ENCODE measurements at places on chromosomes 5 and 9. TPM values are rescaled to one million over a fixed set of nuclear protein-coding genes. Genes with fewer than 3 reads are reported as not detected.
A peak's percentile ranks its signal among the peaks of the same experiment; 100 is the strongest.

PHF2 gene
- total RNA-seq: 35.7 TPM

BAG1 gene
- total RNA-seq: 108 TPM

C5orf47 gene
- total RNA-seq: not detected

TJP2 gene
- 121 TPM for total RNA-seq

GABBR2 gene
- total RNA-seq: not detected

PCDHB4 gene
- 5.1 TPM for total RNA-seq

PCSK1 gene
- total RNA-seq: 0.11 TPM

CCIN gene
- 0.50 TPM for total RNA-seq

ACOT12 gene
- total RNA-seq: not detected

MARCHF11 gene
- not detected for total RNA-seq

DNA sequence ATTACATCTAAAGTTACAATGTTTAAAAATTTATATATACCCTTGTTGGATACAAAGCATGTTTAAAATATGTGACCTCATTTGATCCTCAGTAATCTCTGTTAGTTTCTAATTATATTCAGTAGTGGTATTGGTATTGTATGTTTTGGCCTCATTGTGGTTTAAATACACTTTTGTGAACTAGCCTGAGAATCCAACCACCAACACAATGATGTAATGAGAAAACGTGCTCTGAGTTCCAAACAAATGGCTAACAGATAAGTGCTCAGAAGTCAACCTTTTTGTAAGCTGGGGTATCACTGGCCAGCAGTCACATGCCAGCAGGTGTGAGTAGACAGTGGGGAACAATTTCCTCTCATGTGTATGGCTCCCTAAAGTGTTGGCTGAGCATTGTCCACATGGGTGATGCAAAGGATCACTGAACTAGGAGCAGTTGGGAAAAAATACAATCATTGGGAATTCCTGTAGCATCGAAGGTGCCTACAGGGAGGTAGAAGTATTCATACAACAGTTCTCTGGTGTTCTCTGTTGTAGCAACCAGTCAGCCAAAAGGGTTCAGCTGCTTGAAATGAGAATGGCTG is 56.1 kb downstream of the DOCK8 start:
- no peak overlapping the region for H3K27ac ChIP-seq
- H3K36me3 ChIP-seq: peaks cover 14% of the 10 kb centered on the region
- H3K27me3 ChIP-seq: no peaks in the 10 kb centered on the region
- no peak overlapping the region for H3K4me3 ChIP-seq
- DNase-seq: no peak
- H3K4me1 ChIP-seq: peaks cover 20% of the 10 kb centered on the region

GRCh38 chr9:28926306-28926705 is 1353.0 kb upstream of the C9orf72 start:
- H3K4me1 ChIP-seq: no peaks in the 10 kb centered on the region
- no peak for DNase-seq
- H3K4me3 ChIP-seq: no peak overlapping the region
- no peak overlapping the region for H3K27ac ChIP-seq
- no peaks in the 10 kb centered on the region for H3K36me3 ChIP-seq

- no peaks in the 10 kb centered on the region for H3K36me3 ChIP-seq
- H3K4me1 ChIP-seq: no peaks in the 10 kb centered on the region
- H3K27ac ChIP-seq: no peak overlapping the region
- H3K4me3 ChIP-seq: no peak overlapping the region
- no peaks in the 10 kb centered on the region for H3K27me3 ChIP-seq
- no peak for DNase-seq
Observed at GRCh38 chr5:29524227-29524626, 1669.3 kb upstream of the CDH6 start.

DNA sequence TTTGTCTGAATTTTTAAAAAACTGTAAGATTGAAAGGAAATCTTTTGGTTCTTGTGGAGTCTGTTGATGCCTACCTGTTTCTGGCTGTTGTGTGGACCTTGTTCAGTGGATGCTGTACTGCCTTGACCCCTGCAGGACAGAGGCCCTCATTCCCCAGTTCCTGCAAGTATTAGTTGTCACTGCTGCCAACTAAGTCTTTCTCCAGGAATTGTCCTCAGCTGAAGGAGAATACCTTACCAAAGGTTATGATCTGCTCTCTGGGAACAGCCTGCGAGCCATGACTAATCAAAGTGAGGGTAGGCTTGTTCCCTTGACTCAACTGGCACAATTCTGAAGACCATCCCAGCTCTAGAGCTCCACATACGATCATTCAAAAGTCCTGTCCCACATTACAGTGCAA is 145.3 kb upstream of the FST start:
- no peak overlapping the region for H3K4me3 ChIP-seq
- DNase-seq: no peak
- H3K27ac ChIP-seq: no peak overlapping the region
- no peaks in the 10 kb centered on the region for H3K27me3 ChIP-seq

- no peak overlapping the region for H3K4me3 ChIP-seq
- no peaks in the 10 kb centered on the region for H3K4me1 ChIP-seq
- H3K27me3 ChIP-seq: no peaks in the 10 kb centered on the region
- H3K27ac ChIP-seq: no peak overlapping the region
- H3K36me3 ChIP-seq: no peaks in the 10 kb centered on the region
Observed at GRCh38 chr5:175321927-175322532, 122.0 kb downstream of the DRD1 start.

DNA sequence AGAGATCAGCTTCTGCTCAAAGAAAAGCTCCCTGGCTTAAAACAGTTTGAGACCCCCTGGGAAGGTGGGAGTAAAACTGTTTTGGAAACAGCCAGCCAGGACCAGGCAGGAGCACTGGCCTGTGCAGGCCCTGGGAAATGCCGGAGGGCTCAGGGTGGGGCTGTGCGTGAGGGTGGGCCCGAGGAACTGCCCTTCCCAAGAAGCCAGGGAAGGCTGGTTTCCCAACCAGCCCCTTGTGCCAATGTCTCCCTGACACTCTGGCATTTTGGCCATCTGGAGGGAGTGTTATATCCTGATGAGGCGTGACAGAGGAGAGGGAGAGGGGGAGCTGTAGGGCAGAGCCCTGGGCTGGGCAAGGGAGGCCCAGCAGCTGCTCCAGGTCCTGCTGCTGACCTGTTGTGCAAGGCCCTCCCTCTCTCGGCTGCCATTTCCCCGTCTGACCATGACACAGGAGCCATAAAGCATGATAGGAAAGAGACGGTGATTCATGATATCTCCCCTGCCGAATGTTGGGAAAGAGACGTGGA is 16.1 kb downstream of the OLFML2A start:
- peaks cover 8% of the 10 kb centered on the region for H3K36me3 ChIP-seq
- no peaks in the 10 kb centered on the region for H3K27me3 ChIP-seq
- H3K4me1 ChIP-seq: peaks cover 49% of the 10 kb centered on the region
- H3K4me3 ChIP-seq: no peak overlapping the region
- DNase-seq: no peak

DNA sequence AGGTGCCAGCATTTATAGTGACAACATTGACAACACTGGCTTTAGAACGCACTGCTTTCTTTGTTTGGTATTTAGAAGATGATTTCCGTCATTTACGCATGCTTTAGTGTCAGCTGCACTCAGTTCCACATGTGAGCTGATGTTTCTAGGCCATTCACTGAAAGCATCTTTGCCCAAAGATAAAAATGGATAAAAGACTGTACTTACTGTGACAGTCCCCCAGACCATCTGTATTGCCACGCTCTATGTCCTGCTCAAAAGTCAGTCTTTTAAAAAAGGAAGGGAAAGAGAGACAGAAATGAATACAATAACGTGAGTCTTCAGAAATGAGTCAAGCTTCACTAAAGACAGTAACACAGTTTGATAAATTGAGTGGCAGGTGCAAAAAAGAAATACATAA is 99.3 kb downstream of the SEMA6A start:
- no peaks in the 10 kb centered on the region for H3K27me3 ChIP-seq
- no peak overlapping the region for H3K4me3 ChIP-seq
- H3K4me1 ChIP-seq: no peaks in the 10 kb centered on the region
- H3K27ac ChIP-seq: no peak overlapping the region
- peaks cover 5% of the 10 kb centered on the region for H3K36me3 ChIP-seq

DNA sequence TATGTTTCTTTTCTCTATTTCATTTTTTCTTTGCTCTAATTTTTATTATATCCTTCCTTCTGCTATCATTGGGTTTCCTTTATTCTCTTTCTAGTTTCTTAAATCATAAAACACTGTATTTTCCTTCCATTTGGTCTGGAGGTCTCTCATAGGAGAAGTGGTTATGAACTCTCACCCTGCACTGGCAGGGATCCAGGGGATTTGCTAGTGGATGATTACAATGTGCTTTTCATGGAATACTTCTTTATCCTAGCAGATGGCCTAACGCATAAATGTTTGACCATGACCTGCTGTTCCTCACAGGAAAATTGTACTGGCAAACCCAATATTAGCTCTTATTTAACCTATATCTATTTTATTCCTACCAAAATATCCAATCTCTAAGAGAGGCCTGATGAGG is 31.5 kb upstream of the SGCD start:
- H3K4me3 ChIP-seq: no peak overlapping the region
- H3K36me3 ChIP-seq: no peaks in the 10 kb centered on the region
- H3K27me3 ChIP-seq: no peaks in the 10 kb centered on the region
- H3K4me1 ChIP-seq: no peaks in the 10 kb centered on the region
- no peak overlapping the region for H3K27ac ChIP-seq

DNA sequence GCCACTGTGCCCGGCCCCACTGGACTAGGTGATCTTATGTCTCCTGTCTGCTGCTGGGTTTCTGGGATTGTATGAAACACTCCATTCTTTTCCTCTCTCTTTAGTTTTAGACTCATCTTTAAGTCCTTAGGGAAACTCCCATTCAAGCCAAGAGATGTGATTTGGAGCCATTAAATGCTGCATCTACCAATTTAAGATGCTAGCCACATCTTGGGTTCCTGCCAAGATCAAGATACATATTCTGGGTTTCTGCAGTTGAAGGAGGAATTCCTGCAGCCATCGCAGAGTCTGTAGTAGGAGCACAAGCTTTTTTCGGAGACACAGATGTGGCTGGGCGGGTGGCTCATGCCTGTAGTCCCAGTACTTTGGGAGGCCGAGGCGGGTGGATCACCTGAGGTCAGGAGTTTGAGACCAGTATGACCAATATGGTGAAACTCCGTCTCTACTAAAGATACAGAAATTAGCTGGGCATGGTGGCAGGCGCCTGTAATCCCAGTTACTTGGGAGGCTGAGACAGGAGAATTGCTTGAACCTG is 23.2 kb downstream of the STXBP1 start:
- no peak overlapping the region for H3K27ac ChIP-seq
- no peaks in the 10 kb centered on the region for H3K36me3 ChIP-seq
- H3K27me3 ChIP-seq: no peaks in the 10 kb centered on the region
- peaks cover 17% of the 10 kb centered on the region for H3K4me1 ChIP-seq
- no peak for DNase-seq

DNA sequence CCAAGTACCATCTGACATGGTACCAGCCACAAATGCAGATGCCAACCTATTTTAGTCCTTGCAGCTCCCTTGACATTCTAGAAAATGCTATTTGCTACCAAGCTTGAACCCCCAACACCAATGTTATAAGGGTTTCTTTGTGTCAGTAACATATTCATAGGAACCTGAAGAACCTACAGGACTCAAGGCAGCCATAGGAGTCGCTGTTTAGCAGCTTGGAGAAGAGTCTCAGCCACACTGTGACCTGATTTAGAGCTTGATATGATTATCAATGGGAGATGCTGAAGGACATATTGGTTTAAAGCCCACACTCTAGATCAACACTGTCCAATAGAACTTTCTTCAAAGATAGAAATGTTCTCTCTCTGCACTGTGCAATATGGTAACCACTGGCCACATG is 6.4 kb upstream of the ZFR start:
- no peak overlapping the region for H3K4me3 ChIP-seq
- no peaks in the 10 kb centered on the region for H3K4me1 ChIP-seq
- no peak overlapping the region for H3K27ac ChIP-seq
- no peaks in the 10 kb centered on the region for H3K27me3 ChIP-seq

- H3K4me3 ChIP-seq: no peak overlapping the region
Observed at GRCh38 chr9:86116425-86116824, 17.1 kb upstream of the GOLM1 start.

DNA sequence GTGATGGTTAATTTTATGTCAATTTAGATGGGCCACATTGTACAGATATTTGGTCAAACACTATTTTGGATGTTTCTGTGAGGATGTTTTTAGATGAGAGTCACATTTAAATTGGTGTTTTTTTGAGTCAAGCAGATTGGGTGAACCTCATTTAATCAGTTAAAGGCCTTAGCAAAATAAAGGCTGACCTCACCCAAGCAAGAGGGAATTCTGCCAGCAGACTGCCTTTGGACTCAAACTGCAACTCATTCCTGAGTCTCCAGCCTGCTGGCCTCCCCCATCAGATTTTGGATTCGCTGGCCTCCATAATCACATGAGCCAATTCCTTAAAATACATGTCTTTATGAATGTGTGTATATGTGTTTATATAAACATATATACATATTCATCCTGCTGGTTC is 282.7 kb upstream of the POU5F2 start:
- H3K27me3 ChIP-seq: no peaks in the 10 kb centered on the region
- no peaks in the 10 kb centered on the region for H3K4me1 ChIP-seq
- H3K36me3 ChIP-seq: peaks cover 12% of the 10 kb centered on the region
- H3K4me3 ChIP-seq: no peak overlapping the region
- DNase-seq: no peak

DNA sequence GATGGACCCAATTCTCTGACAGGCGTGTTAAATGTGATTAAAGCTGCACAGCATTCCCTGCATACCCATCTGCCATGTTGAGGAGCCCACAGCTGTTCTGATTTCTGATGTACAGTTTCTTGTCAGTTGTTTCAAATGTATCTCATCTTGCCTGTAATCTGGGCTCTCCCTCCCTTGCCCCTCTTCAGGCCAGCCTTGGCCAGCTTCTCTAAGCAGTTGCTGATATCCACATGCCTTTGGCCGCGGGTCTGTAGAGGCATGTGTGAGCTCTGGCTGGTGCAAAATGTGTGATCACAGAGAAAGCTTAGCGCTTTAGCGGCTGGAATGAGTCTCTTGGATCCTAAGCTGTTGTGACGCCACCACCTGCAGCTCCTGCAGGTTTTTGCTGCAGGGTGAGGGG is 332.0 kb downstream of the MLLT3 start:
- H3K4me3 ChIP-seq: no peak overlapping the region
- H3K36me3 ChIP-seq: no peaks in the 10 kb centered on the region
- no peak overlapping the region for H3K27ac ChIP-seq
- no peak for DNase-seq
- H3K4me1 ChIP-seq: peaks cover 2% of the 10 kb centered on the region

GRCh38 chr9:99803694-99804093 is 18.0 kb upstream of the NR4A3 start:
- no peak for DNase-seq
- no peak overlapping the region for H3K4me3 ChIP-seq
- H3K27ac ChIP-seq: no peak overlapping the region
- H3K27me3 ChIP-seq: no peaks in the 10 kb centered on the region
- H3K36me3 ChIP-seq: peaks cover 7% of the 10 kb centered on the region

DNA sequence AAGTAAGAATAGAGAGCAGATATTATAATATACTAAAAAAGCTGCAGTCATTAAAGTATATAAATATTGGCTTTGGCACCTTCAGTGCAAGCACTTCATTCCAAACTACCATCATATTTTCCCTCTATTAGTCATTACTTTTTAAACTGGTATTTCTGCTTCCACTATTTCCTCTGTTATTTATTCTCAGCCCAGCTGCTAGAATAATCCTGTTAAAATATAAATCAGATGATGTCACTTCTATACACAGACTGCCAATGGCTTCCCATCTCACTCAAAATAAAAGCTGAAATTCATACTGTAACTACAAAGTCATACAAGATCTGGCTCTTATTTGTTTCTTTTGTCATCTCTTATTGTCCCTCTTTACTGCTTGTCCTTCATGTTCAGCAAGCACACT is 432.9 kb downstream of the TLE4 start:
- no peak overlapping the region for H3K4me3 ChIP-seq
- no peak overlapping the region for H3K27ac ChIP-seq
- H3K36me3 ChIP-seq: no peaks in the 10 kb centered on the region
- no peaks in the 10 kb centered on the region for H3K27me3 ChIP-seq
- no peak for DNase-seq

GRCh38 chr9:126198854-126199253 is 127.8 kb upstream of the MVB12B start:
- no peaks in the 10 kb centered on the region for H3K4me1 ChIP-seq
- H3K27me3 ChIP-seq: no peaks in the 10 kb centered on the region
- peak; percentile 70 for DNase-seq
- no peak overlapping the region for H3K4me3 ChIP-seq
- H3K36me3 ChIP-seq: no peaks in the 10 kb centered on the region
- no peak overlapping the region for H3K27ac ChIP-seq
